ENCODE measurements at places on chromosomes 7 and 10.

DNA sequence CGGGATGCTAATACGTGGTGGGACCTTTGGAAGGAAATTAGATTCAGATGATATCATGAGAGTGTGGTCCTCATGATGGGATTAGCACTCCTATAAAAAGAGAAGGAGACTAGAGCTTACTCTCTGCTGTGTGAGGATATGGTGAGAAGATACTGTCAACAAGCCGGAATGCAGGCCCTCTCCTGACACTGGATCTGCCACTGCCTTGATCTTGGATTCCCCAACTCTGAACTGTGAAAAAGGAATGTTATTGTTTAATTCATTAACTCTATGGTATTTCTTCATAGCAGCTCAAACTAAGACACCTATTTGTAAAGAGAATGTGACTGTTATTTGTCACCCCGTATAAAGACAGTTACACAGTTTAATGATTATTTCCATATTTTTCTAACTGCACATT is 1227.5 kb upstream of the C7orf33 start:
- DNase-seq = no peak

GRCh38 chr7:3150027-3150426 is 106.4 kb upstream of the CARD11 start:
- no peak for DNase-seq

GRCh38 chr7:7798510-7798909 is 80.1 kb upstream of the RPA3 start:
- no peak for DNase-seq

DNA sequence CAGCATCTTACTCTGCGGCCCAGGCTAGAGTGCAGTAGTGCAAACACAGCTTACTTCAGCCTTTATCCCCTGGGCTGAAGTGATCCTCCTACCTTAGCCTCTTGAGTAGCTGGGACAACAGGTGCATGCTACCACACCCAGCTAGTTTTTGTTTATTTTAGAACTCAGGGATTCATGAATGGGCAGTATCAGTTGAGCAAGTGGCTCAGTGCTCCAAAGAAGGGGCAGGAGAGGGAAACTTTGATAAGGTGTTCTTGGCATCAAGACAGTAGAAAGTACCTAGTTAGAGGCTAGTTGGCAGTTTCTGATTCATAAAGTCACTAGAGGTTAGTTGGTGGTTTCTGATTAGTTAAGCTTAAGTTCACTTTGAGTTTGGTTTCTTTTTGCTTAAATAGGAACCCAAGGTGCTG is 18.4 kb downstream of the TRIM24 start:
- no peak for DNase-seq

- DNase-seq = no peak
These were observed 45.1 kb upstream of the GSAP start for GRCh38 chr7:77461246-77461645.

DNA sequence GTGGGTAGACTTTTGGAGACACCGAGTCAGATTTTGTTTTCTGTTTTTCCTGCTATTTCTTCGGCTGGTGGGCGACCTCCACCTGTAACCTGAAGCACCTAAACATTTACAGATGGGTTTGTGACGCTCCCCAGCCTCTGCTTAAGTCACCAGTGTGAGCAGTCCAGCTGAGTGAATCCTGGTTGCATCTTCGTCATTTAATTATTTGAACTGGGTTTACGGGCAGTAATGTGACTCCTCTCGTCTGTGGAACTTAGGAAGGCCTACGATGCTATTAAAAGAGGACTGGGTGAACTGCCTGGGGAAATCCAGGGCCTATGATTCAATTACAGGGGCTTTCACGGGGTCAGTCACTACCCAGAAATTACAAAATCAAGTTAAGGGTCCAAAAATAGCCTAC is 52.5 kb downstream of the WNT2 start:
- no peak for DNase-seq

DNA sequence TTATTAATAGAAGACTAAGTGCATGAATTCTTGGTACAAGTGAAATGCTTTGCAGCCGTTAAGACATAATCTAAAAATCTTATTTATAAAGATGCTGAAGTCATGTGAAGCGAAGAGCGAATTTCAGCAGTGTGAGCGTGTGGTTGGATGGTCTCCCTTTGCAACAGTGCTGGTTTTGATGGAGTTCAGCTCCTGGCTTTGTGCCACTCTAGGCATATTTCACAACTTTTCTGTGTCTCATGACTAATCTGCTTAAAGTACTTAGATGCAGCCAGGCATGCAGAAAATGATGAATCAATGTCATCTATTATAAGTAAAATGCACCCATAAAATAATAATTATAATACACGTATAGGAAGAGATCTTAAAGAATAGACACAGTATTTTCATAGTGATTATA is 107.2 kb upstream of the TCERG1L start:
- no peak for DNase-seq

DNA sequence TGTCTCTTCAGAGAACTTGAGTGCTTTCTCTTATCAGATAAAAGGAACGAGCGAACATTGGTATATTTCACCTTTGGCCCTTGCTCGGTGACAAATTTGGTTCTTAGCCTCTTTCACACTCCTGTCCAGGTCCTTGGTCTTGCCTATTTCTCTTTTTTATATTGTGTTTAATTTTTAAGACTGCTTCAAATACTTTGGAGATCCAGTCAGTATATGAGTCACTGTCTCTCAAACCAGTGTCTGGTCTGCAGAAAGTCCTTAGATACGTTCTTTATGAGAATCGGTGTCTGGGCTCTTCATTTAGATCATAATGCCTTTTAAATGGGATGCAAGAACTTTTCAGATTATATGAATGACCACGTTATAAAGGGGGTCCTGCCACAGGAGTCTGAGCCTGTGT is 55.0 kb downstream of the PIK3AP1 start:
- no peak for DNase-seq

GRCh38 chr10:27564880-27565279 is 60.8 kb downstream of the RAB18 start:
- DNase-seq = no peak

DNA sequence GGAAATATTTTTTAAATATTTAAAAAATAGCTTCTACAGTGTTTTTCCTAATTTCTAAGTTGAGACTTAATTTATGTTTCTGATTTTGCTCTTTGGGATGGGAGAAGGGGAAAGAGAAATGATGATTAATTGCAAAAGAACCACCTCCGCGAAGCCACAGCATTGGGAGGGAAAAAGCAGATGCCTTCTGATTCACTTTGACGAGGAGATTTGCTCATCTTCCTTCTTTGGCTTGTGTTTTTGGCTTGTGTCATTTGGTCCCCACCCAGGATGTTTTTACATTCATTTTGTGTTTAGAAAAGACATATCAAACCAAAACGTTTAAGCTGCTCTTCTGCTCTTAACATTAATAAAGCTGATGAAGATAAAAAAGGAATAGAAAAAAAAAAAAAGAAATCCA is 121.7 kb downstream of the MACC1 start:
- no peak for DNase-seq

- DNase-seq = no peak
These were observed 12.3 kb downstream of the AUTS2 start for GRCh38 chr7:69610374-69611084.

DNA sequence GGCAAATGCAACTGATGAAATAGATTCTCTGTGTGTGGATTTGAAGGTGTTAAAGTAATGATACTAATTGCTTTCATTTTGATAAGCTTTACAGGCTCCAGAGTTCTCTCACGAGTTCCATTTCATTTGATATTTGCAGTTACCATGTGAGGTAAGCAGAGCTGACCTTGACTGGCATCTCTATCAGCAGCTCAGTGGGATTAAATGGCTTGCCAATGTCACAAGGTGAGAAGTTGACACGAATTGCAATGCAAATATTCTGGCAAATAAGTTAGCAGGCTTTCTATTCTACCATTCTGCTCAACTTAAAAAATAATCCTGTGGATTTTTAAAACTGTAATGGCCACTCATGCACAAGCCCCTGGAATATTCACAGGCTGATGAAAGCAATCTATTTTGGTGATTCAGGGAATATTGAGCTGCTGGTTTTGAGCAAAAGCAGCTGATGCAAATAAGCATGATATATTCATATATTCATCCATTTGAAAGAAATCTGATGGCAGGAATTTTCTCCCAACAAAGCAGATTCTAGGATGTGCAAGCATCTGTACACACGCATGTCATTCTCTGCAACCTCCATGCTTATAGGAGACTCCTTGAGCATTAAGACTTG is 64.5 kb upstream of the ANKRD1 start:
- DNase-seq = no peak

DNA sequence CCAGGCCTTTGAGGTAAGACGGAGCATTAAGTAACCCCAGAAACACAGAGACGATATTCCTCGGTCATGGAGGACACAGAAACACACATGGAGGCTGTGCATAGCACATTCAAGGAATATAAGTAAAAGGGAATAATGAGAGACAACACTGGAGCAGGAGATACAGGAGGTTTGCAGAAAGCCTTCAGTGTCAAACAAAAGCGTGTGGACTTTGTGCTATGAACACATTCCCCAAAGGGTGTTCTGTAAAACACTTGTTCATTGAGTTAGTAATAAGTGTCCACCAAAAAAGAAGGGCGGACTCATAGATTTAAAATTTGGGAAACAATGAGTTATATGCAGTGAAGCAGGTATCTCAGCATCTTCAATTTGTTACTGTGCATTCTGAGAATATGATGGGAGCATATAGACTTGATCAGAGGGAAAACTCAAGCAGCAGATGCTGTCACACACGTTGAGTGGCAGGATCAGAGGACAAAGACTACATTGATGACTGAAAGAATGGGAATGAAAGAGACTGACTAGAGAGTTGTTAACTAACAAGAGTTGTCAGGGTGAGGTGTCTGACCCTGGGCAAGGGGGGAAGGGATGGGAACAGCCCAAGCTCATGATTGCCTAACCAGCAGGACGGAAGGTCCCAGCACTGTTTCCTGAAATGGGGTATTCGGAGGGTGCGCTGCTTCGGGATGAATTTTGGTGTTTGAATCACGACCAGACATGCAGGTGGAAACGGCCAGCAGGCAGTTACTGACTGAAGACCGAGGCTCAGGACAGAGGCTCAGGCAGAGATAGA is 85.2 kb upstream of the VIPR2 start:
- no peak for DNase-seq

GRCh38 chr7:31647511-31647910 is 39.5 kb upstream of the PPP1R17 start:
- no peak for DNase-seq

DNA sequence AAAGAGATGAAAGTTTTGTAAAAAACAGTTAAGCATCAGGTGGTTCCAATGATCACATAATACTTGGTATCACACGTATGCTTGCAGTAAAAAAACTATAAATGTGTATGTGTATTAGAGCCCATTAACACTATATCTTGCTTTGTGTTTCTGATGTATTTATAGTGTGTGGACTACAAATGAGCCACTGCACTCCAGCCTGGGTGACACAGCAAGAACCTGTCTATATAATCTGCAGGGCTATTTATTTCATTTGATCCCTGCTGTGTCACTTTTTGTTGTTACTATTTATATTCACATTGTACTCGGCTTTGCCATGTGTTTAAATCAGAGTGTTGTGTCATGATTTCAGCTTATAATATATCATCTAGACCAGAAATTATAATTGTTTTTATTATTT is 487.8 kb upstream of the TEX47 start:
- no peak for DNase-seq

DNA sequence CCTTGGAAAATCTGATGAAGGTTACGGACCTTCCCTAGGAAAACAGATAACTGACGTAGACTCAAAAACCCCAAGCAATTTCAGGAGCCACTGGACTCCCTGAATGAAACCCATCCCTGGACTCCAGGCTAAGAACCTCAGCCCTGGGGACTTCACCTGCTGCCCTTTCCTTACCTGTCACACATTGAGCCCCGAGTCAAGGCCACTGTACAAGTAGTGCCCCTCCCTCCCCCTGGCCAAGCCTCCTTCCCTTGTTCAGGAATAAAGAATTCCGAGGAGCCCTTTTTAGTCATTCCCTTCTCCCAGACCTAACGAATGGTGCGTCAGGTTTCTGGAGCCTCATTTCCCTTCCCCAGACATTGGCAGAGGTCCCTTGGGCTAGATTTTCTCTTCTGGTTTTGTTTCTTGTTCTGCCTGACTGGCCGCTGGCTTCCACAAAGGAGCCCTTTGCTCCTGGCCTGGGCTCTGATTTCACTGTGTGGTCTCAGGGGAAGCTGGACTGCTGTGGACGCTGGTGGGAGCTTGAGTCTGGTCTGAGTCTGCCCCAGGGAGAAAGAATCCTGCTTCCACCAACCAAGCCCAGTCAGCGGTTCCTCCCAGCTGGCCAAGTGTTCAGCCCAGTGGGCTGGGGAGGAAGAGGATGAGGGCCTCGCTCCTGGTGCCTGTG is 31.7 kb downstream of the ZNF775 start:
- DNase-seq = no peak

DNA sequence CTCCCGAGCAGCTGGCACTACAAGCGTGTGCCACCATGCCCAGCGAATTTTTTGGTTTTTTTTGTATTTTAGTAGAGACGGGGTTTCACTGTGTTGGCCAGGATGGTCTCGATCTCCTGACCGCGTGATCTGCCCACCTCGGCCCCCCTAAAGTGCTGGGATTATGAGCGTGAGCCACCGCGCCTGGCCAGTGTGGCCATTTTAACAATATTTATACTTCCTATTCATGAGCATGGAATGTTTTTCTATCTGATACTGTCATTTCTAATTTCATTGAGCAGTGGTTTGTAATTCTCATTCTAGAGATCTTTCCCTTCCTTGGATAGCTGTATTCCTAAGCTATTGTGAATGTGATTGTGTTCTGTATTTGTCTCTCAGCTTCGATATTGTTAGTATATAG is 96.2 kb downstream of the GLCCI1 start:
- DNase-seq = no peak

- DNase-seq = no peak
These were observed 17.6 kb downstream of the C10orf62 start for GRCh38 chr10:97607095-97607636.

DNA sequence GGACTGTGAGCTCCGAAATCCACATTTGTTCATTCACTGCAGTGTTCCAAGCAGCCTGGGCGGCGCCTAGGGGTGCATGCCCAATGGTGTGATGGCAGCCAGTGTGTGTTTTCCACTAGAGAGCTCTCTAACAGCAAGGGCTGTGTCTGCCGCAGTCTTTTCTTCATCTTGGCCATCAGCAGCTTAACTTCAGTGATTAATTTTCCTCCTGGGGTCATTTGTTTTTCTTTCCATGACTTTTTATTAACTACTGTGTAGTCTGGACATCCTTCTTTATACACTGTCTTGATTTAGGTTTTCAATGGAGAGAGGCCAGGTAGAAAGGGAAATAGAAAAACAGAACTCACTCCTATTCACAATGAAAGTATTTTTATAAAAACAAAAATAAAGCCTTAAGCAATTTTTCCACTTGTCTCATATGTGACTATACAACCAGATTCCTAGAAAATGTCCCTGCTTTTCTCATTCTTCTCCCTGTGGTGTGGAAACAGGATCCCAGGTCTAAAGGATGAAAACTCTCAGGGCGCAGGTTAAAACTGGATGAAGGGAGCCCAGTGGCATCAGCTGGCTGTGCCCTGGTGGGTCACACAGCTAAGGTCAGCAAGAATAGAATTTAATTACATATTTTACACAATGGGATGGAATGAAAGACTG is 176.8 kb downstream of the PKD1L1 start:
- no peak for DNase-seq
